Left ventricle myocardium inferior (tissue), 1 donor: ENCODE measurements at places on chromosomes 3 and 15. TPM values are rescaled to one million over a fixed set of nuclear protein-coding genes. Genes with fewer than 3 reads are reported as not detected.

DNA sequence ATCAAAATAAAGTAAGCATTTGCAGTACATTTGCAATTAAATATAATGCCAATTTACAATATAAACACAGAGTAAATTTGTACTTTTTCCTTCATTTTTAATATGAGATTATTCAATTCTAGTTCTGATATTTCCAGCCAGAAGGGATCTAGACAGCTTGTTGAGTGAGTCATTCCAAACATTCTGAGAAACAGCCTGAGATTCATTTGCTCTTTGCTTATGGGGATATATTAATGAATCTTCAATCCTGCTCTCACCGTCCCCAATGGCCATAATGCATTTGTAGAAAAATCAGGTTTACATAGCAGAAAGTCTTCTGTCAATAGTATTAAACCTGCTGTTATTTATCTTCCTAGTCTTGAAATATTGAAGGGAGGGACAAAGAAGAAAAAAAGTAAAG is 554.2 kb downstream of the TUSC7 start:
- no peak for DNase-seq

The KNG1 gene
- total RNA-seq, result 0.14 TPM

GRCh38 chr15:77493324-77493907 is 72.7 kb downstream of the HMG20A start:
- no peak for DNase-seq

- no peak for DNase-seq
Observed at GRCh38 chr3:160883373-160883772, 127.3 kb downstream of the PPM1L start.

DNA sequence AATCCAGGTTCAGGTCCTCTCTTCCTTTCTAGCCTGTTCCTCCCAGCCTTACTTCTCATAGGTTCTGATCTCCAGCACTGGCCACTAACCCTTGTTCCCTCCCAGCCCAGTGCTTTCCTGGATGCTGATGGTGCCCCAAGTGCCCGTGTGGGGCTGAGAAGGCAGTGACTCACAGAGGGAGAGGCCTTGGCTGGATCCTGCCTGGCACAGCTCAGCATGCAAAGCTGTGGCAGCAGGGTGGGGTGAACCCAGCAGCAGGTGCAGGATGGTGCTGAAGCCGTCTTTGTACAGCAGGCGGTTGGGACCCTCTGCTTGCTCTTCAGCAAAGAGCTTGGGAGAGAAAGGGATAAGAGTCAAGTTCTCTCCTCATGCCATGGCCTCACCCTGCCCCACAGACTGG is 7.6 kb downstream of the LPCAT4 start:
- no peak for DNase-seq

GRCh38 chr3:40369716-40370115 is 17.3 kb upstream of the ENTPD3 start:
- DNase-seq, result no peak

DNA sequence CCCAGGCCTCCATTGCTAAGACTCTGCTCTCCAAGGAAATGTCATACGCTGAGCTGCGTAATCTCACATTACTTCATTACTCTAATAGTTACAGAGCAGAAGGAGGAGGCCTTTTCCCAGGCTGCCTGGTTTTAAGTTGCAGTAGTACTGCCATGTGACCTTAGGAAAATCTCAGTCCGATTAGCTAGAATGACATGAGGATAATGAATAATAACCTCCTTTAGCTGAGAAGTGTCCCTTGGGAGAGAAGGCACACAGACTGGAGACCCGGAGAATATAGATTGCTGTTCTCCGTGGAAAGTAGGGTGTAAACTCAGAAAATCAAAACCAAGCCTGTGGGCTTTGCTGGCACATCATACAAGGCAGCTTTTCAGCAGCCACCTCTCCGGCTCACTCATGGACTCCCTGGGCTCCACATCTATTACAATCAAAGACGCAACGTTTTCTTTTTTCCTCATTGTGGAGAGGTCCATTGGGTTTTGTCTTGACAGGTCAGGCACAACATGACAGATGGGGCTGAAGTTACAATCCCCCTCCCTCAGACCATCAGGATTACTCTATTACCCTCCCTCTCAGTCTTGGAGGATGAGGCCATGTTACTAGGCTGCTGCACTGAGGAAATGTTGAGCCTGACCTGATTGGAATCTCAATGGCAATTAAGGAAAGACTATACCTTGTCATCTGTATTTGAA is 134.8 kb upstream of the MB21D2 start:
- no peak for DNase-seq

- no peak for DNase-seq
Observed at GRCh38 chr3:107432646-107433045, 55.4 kb downstream of the CCDC54 start.

DNA sequence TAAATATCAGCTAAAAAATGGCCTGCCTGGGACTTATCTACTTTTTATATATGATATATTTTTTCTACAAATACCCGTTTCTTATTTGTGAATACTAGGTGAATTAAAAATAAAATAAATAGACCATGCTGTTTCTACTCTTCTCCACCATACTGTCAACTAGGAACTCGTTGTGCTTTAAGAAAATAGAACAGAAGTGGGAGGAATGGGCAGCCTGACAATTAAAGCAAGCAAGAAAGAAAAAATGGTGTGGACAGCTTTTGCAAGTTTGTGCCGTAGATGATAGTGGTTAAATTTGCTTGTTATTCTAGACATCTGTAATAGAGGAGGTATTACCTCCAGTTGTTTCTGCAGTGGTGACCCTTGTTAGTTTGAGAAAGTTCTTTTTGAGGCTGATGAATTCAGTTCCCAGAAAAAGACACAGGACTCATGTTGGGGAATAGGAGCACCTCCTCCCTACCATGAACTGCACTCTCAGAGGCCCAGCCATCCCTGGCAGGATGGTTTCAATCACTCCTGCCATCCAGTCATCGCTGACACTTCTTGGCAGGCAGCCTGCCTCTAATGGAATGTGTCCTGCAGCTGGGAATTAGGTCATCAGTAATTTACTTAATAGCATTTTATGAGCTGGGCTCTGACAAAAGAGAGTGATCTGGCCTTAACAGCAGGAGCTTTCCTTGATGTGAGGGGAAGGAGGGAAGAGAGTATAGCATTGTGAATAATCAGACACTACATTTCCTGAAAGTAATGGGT is 105.0 kb upstream of the GAP43 start:
- DNase-seq, result peak; percentile 85

The DNAH1 gene
- 2.2 TPM for total RNA-seq

- DNase-seq, result no peak
Observed at GRCh38 chr3:114675104-114675503, 381.3 kb downstream of the TIGIT start.
